SIG-M5 (cell line): ENCODE measurements at places on chromosomes 11 and 22.

- DNase-seq = no peak
Observed at GRCh38 chr11:112555491-112556364, 295.1 kb upstream of the PLET1 start.

GRCh38 chr11:3147257-3147619 is 17.9 kb downstream of the OSBPL5 start:
- DNase-seq = no peak

DNA sequence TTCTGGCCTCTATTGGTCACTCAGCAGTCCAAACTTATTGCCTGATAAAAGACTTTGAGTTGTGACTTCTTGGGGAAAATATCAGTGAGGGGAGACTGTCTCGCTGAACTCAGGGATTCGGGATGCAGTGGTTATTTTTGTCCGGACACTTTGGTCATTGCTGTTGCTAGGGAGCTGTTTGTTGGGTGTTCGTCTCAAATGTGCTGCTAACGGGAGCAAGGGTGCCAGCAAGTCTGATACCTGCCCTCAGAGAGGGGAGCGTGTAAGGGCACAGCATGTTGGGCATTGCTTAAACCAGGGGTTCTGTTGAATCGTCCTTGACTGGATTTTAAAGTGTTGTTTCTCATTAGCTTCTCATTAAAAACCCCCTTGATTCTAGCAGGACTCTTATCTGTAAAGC is 49.2 kb upstream of the SLC25A18 start:
- DNase-seq = no peak

DNA sequence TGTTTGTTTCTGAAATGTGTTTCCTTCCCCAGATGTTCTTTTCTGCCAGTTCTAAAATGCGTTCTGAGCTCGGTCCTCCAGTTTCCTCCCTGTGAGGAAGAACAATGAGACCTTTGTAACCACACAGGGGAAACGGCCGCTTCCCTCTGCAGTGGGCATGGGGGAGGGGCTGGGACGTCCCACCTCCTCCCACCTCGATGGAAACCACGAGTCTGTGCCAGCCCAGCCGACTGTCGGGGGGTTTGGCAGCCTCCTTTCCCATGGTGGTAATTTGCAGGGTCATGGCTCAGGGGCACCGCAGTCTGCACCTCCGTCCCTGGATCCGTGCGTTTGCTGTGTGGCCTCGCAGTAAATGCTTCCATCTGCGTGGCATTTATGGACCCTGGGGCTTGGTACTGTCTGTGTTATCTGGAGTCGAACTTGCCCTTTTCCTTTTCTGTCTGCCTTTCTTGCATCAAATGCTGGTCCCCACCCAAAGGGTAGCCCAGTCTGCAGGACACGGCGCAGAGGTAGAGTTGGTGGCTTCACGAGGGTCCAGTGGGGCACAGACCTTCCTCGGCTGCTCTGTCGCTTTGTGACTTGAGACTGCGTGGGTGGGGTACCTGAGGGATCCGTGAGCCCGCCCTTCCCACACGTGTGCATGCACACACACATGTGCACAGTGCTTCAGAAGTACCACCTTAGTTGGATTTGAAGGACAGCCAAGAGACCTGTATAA is 16.1 kb downstream of the LRP5 start:
- DNase-seq = no peak

GRCh38 chr11:95778699-95779098 is 10.9 kb downstream of the FAM76B start:
- DNase-seq = no peak

GRCh38 chr11:34773826-34774225 is 142.4 kb downstream of the APIP start:
- no peak for DNase-seq

- no peak for DNase-seq
Observed at GRCh38 chr11:117572671-117573070, 224.3 kb downstream of the DSCAML1 start.

GRCh38 chr11:129390303-129390821 is 14.7 kb downstream of the BARX2 start:
- DNase-seq = no peak

GRCh38 chr11:21514316-21514715 is 678.6 kb upstream of the ANO5 start:
- DNase-seq = no peak

GRCh38 chr22:40401532-40401931 is 31.1 kb downstream of the SGSM3 start:
- no peak for DNase-seq

GRCh38 chr11:128886406-128887124 is 4.6 kb upstream of the KCNJ5 start:
- no peak for DNase-seq

GRCh38 chr11:63939397-63939891 is 642 bp downstream of the NAA40 start:
- DNase-seq = no peak

DNA sequence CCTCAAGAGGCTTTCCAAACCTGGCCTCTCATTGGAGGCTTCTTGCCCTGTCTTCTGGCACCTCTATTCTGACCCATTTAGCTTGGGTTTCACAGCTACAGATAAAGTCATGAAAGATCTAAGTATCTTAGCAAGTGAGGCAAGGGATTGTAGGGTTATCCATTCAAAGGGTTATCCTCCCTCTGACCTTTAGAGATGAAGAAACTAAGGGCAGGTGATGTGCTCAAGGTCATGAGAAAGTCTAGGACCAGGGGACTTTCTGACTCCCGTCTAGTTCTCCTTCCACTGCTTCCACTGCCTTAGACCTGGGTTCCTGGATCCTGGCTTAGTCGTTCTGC is 7.2 kb downstream of the PHOX2A start:
- DNase-seq = no peak

GRCh38 chr11:34549271-34549670 is 35.7 kb upstream of the ELF5 start:
- DNase-seq = no peak

- DNase-seq = peak; percentile 3
Observed at GRCh38 chr11:87097582-87097981, 59.8 kb downstream of the TMEM135 start.

GRCh38 chr11:103051981-103052380 is 40.0 kb downstream of the DCUN1D5 start:
- no peak for DNase-seq
